ENCODE measurements at places on chromosomes 6 and 20. TPM values are rescaled to one million over a fixed set of nuclear protein-coding genes. Genes with fewer than 3 reads are reported as not detected.

Gene KCNS1
- total RNA-seq: 0.54 TPM

DNA sequence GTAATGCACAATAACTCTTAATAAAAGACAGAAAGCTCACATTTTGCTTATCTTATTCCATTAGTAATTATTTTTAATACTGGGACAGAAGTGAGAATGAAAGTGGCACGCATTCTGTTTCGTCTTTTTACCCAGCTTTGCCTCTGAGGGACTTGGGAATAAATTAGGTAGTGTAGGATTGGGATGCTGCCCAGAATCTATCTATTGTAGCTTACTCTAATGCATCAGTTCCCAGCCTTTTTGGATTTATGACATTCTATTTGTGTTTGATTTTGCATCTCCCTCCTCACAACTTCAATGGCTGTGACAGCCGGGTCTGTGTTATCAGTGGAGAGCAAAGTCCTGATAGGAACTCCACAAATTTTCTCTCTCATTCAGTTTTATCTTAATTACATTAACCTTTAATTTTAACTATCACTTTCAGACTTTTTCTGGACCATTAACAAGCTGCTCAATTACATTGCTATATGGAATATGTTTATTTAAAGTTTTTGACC lies 62.9 kb upstream of the TULP4 start:
- no peak for DNase-seq
- no peak overlapping the region for H3K4me3 ChIP-seq
- H3K36me3 ChIP-seq: peaks cover 2% of the 10 kb centered on the region
- H3K27me3 ChIP-seq: no peaks in the 10 kb centered on the region

GRCh38 chr6:144331491-144331969 lies 46.4 kb downstream of the UTRN start:
- H3K27me3 ChIP-seq: no peaks in the 10 kb centered on the region
- no peak for DNase-seq
- H3K4me3 ChIP-seq: no peak overlapping the region
- H3K27ac ChIP-seq: no peak overlapping the region
- no peaks in the 10 kb centered on the region for H3K36me3 ChIP-seq

DNA sequence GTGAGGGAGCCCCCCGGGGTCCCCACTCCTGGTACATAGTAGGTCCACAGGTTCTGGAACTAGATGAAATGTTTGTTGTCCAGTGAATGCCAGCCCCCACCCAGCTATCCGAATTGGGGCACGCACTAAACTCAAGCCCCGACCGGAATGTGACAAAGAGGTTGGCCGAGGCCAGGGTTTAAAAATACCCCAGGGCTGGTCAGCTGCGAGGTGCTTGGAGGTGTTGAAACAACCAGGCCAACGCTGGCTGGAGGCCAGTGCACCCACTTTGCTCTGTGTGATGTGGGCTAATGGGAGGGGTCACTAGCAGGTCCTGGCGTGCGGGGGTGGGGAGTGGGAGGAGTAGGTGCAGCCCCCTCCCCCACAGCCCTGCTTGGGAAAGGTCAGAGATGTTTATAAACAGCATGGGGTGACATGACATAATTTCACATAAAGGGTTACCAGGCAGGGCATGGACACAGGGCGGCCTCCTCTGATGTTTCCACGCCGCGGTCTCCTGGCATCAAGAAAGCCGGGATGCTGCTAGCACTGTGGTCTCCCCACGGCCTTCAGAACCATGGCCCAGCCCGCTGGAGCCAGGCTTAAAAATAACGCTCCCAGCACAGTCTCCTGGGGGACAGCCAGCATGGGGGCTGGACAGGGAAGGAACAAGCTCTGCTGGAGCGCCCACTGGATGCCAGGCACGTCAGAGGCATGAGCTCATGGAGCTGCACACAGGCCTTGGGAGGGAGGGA lies 111.2 kb upstream of the PTPN1 start:
- H3K27ac ChIP-seq: no peak overlapping the region
- H3K4me3 ChIP-seq: no peak overlapping the region
- no peaks in the 10 kb centered on the region for H3K36me3 ChIP-seq

Measured in activated CD8-positive, alpha-beta T cell treated with anti-CD3 and anti-CD28 coated beads for 36 hours (primary cell).